ENCODE measurements at places on chromosomes 5 and 9.

- peak; percentile 18 for DNase-seq
Observed at GRCh38 chr9:16133556-16134227, 580.8 kb downstream of the CCDC171 start.

- no peak for DNase-seq
Observed at GRCh38 chr5:131396015-131396414, 132.2 kb downstream of the CDC42SE2 start.

- DNase-seq, result no peak
Observed at GRCh38 chr9:133882849-133883755, 109.0 kb downstream of the VAV2 start.

DNA sequence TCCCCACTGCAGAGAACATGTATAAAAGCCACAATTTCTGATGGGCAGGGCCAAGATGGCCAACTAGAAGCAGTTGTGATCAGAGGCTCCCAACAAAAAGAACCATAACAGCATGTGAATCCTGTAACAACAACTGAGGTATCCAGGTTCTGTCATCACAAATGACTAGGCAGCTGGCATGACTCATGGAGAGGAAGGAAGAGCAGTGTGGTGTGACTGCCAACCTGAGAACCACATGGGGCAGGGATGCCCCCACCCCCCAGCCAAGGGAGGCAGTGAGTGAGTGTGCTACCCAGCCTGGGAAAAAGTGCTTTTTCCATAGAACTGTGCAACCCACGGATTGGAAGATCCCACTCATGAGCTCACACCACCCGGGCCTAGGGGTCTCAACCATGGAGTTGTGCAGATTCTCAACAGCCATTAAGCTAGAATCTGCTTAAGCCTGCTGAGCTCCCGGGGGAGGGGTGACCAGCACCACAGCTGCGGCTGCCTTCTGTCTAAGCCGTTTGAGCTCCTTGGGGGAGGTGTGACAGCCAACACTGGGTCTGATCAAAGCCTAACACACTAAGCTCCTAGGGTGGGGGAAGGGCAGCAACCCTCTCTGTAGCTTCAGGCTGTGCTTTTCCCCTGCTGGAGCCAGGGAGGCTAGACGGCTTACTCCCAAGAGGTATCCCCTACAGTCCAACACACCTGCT, 80.1 kb upstream of the DMAC1 start:
- DNase-seq, result no peak

DNA sequence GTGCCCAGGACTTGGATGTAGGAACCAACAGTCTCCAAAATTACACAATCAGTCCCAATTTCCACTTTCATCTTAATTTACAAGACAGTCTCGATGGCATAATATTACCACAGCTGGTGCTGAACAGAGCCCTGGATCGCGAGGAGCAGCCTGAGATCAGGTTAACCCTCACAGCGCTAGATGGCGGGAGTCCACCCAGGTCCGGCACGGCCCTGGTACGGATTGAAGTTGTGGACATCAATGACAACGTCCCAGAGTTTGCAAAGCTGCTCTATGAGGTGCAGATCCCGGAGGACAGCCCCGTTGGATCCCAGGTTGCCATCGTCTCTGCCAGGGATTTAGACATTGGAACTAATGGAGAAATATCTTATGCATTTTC, 837 bp downstream of the PCDHB2 start:
- no peak for DNase-seq

- DNase-seq, result no peak
Observed at GRCh38 chr5:6187501-6187900, 190.8 kb downstream of the MED10 start.

- no peak for DNase-seq
Observed at GRCh38 chr9:110919609-110920008, 118.7 kb downstream of the LPAR1 start.

GRCh38 chr5:170289764-170290163, 7.8 kb downstream of the LCP2 start:
- DNase-seq, result no peak

- no peak for DNase-seq
Observed at GRCh38 chr5:6715271-6715670, 2.0 kb downstream of the TENT4A start.

GRCh38 chr9:93049491-93049890, 9.0 kb upstream of the SUSD3 start:
- no peak for DNase-seq

Data from GM18507 (cell line).